ENCODE measurements at places on chromosomes 5 and 9.

- no peak for DNase-seq
These were observed 4.7 kb upstream of the SH3RF2 start for GRCh38 chr5:145931718-145932117.

- DNase-seq: peak; percentile 49
These were observed 1.3 kb upstream of the ANKRD18A start for GRCh38 chr9:38621434-38622287.

GRCh38 chr5:140575309-140575708 is 10.7 kb downstream of the SLC35A4 start:
- DNase-seq: peak; percentile 63

- no peak for DNase-seq
These were observed 116.9 kb upstream of the SPOCK1 start for GRCh38 chr5:137616046-137616445.

- DNase-seq: no peak
These were observed 1903.5 kb downstream of the EFNA5 start for GRCh38 chr5:105767267-105767666.

- no peak for DNase-seq
These were observed 15.9 kb upstream of the WNT8A start for GRCh38 chr5:138067945-138068344.

DNA sequence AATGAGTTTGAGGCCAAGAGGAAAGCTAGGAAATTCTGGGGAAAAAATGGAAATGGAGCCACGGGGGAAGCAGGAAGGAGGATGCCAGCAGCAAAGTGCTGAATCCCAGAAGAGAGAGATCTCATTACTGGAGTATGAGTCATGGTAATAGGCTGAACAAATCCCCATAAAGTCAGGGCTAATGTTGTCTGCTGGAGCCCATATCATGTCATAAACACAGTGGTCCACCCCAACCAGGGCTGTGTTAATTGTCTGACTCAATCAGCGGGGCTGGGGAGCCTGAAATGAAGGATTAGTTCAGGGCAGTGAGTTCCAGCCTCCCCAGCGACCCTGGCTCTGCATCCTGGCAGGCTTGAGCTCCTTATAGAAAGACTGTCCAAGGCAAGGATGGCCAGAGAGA is 68.8 kb downstream of the TLR4 start:
- DNase-seq: peak; percentile 3

- DNase-seq: no peak
These were observed 48.9 kb upstream of the RNF130 start for GRCh38 chr5:180120237-180121101.

- no peak for DNase-seq
These were observed 264.4 kb upstream of the CDH10 start for GRCh38 chr5:24909210-24909609.

DNA sequence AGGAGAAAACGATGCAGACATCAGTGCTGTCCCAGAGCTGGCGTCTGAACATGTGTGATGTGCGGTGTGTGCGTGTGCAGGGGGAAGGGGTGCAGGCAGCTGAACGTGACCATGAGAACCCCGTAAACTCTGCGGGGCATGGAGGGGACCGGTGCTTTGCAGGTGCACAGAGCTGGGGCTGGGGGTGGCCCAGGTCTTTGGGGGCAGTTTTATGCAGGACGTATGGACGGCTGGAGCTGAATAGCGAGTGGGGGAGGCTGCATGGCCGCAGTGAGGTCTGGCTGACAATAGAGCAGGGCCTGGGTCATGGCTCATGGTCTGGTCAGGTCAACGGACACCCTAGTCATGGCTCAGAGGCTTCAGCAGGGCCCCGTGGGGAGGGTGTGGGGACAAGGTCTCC is 3.3 kb upstream of the EXOC3 start:
- DNase-seq: no peak

DNA sequence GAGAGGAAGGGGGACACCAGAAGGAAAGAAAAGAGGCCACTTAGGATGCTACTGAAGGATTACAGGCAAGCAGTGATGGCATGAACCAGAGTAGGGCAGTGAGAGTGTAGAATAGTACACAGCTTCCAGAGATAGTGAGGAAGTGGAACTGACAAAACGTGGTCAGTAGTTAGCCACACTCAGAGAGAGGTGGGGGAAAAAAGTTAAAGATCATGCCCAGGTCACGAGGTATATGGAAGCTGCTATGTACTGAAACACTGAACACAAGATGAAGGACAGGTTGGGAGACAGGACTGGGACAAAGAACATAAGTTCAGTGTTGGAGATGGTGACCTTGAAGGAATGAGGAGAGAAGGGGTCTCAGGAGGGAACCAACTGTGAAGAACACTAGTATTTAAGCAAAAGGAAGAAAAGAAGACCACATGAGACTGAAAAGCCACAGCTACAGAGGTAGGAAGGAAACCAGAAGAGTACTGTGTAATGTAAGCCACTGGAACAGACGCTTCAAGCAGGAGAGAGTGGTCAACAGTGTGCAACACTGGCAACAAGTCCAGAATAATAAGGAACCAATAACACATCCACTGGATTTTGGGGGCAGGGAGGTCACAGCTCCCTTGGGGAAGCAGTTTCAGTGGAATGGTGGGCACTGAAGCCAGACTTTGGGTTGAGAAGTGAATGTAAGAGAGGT is 45.5 kb downstream of the ELL2 start:
- DNase-seq: no peak

- no peak for DNase-seq
These were observed 58.1 kb downstream of the OXCT1 start for GRCh38 chr5:41812156-41812555.

DNA sequence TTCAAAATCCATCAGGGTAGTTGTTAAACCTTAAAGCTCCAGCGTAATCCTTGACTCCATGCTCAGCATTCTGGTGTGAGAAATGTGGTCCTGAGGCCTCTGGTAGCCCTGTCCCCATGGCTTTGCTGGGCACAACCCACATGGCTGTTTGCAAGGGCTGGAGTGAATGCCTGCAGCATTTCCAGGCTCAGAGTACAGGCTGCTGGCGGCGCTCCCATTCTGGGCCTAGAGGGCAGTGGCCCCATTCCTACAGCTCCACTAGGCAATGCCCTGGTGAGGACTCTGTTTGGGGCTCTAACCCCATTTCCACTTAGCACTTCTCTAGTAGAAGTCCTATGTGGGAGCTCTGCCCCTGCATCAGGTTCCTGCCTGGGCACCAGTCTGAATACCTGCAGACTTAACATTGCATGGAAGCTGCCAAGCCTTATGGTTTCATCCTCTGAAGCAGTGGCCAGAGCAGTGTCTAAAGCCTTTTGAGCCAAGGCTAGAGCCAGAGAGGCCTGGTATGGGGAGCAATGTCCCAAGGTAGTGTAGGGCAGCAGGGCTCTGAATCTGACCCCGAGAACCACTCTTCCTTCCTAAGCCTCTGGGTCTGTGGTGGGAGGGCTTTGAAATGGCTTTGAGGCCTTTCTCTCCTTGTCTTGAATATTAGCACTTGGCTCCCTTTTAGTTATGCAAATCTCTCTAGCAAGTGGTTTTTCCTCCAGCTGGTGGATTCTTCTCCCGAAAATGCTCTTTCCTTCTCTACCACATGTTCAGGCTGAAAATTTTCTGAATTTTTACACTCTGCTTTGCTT is 5.8 kb upstream of the ALDH1A1 start:
- no peak for DNase-seq

GRCh38 chr5:80060966-80061365 is 25.8 kb downstream of the THBS4 start:
- DNase-seq: no peak

DNA sequence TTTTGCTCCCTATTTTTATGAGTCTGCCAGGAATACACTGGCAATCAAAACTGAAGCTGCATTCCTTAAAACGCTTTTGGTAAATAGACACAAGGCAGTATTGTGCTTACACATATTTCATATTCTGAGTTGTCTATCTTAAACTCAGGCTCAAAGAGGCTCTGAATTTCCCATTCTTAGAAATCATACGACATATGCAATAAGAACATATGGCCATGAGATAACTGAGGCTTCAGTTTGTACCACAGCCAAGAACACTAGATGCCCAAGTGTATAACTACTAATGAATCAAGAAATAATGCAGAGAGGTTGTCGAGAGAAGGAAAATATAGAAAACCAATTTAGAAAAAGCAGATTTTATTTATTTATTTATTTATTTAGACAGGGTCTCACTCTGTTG is 357.4 kb downstream of the NDUFS4 start:
- no peak for DNase-seq

DNA sequence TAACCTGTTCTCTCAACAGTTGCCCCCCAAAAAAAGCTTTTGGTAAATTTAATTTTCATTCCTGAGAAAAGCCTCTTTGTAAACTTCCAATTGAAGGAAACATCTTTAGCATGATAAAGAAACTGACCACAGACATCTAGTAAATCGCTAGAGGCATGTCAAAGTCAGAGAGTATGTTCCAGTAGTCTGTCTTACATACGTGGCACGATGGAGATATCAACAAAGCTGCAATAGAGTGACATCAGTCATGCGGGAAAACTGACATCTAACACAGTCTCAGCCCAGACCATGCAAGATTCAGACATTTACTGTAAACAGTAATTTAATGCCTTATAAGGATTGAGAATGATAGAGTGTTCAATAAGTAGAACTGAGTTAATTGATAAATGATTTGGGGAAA is 45.1 kb downstream of the GARNL3 start:
- DNase-seq: no peak

GRCh38 chr9:106891286-106891685 is 28.3 kb downstream of the ZNF462 start:
- no peak for DNase-seq

DNA sequence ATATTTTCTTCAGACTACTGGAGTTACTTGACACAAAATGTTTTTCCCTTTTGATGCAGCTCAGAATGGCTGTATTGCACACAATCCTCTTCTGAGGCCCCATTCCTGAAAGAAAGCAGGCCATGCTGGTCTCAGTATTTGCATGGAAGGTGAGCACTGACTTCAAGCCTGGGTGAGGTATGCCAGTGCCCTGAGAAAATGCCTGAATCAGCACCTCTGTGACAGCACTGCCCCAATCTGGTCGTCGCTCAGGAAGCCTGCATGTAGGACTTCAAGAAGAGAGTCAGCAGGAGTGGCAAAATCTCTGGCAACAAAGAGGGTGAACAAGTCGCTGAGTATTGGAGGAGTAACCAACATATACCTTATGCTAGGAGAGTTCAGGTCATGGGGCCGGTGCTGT is 425.2 kb upstream of the PIK3R1 start:
- no peak for DNase-seq

DNA sequence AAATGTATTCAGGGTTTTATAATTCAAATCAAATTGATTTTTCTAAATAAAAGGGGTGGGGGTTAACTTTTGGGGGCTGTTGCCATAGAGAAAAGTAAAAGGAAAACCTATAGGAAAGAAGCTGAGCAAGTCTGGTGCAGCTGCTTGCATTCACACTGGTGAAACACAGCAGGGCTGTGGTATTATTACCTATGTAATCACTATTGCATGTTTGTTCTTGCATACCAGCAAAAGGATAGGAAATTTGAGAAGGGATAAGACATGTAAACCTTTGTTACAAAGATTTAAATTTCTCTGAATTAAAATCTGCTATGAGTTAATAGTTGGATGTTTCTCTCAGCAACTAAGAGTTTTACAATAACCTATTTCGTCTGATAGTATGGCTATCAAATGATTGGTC is 346.7 kb downstream of the EFNA5 start:
- peak; percentile 68 for DNase-seq

- DNase-seq: no peak
These were observed 106.9 kb upstream of the VCAN start for GRCh38 chr5:83364312-83365299.

GRCh38 chr5:110894805-110895204 is 156.0 kb downstream of the SLC25A46 start:
- no peak for DNase-seq

- no peak for DNase-seq
These were observed 227.7 kb downstream of the SMARCA2 start for GRCh38 chr9:2242831-2243330.

DNA sequence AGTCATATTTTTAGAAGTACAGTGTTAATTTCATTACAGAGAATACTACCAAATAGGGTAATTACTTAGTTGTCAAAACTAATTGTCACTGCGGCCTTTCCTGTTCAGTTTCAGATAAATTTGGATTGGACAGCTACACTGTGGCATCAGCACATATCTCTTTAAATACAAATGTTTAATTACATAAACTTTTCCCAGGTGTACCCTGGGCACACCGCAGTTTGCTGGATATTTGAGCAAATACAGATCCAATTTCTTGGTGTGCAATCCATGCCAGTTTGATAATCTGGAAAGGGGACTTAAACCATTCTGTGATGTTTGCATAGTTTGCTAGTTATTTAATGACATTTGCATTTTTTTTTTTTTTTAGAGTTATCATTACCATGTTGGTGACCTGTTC is 10.8 kb downstream of the ATP6V0E1 start:
- no peak for DNase-seq

DNA sequence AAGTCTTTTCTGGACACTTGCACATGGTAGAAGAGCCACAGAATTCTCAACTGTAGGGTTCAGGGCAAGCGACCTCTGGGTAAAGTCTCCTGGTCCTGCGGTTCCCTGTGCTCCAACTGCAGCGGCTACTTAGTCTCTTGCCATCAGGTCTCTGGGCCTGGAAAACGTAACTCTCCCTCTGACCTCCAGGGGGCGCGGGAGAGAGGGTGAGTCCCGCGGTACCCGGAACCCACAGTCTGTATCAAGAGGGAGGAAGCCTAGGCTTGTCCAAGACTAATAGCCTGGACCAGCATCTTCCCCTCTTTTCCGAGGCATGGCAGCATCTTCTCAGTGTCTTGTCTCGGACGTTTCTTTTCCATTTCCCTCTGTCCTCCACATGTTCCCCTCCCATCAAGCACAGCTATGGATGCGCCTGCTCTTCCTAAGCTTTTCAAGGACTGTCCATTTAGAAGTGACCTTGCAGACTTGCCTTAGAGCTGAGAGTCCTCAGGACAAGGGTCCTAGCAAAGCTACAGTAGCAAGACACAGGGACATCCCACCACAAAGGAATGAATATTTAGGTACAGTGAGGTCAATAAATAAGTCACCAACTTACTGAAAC is 59.3 kb downstream of the FSTL4 start:
- peak; percentile 68 for DNase-seq
